ENCODE measurements at places on chromosomes 3 and 15. TPM values are rescaled to one million over a fixed set of nuclear protein-coding genes. Genes with fewer than 3 reads are reported as not detected.

DNA sequence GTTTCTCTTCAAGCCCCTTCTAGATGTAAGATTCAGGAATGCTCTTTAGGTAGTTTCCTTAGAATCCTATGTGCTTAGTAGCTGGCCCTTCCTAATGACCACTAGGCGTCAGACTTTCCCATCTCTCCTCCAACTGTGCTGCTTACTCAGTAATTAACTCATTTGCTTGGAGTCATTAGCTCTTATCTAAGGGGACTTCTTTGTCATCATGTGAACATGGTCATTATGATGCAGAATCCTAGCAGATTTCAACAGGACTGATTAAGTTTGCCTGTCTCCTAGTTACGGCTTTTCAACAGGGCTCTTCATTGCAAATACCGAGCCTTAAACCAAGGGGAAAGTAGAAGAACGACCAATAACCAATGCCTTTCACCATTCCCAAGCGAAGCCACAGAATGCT, 46.4 kb downstream of the GJD2 start:
- no peaks in the 10 kb centered on the region for H3K27me3 ChIP-seq
- no peak for DNase-seq
- H3K4me3 ChIP-seq, result no peak overlapping the region
- no peaks in the 10 kb centered on the region for H3K4me1 ChIP-seq
- H3K36me3 ChIP-seq, result no peaks in the 10 kb centered on the region

DNA sequence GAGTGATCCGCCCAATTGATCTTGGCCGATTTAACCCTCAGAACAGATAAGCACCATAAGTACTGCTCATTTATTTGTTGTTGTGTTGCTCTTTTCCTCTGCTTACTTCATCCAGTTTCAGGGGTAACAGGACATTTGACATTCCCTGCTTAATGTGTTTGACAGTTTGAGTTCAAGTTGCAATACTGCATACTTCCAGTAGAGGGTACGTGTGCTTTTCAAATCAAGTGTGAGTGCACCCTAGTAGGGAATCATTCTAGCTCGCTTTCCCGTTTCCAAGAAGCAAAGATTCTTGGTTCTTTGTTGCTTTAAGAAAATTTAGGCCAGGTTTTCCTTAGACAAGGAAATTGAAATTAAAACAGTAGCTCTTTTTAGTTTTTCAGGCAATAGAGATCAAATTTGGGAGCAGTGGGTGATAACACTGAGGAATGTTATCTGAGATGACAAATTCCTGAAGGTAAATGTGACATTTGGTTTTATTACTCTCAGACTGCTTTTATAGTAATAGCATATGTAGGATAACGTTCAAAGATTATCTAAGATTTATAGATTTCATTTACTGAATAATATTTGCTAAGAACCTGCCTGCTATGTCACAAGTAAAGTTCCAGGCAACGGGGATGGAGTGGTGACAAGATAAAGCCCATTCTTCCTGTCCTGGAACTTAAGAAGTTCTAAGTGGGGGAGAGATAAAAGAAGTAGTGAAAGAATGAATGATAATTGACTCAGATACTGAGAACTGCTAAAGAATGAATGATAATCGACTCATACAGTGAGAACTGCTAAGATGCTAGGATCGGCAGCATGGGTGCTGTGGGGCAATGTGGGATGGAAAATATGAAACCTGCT, 73.3 kb downstream of the SYNPR start:
- H3K36me3 ChIP-seq, result no peaks in the 10 kb centered on the region
- no peaks in the 10 kb centered on the region for H3K4me1 ChIP-seq
- no peak for DNase-seq
- no peaks in the 10 kb centered on the region for H3K27me3 ChIP-seq
- H3K4me3 ChIP-seq, result no peak overlapping the region

The EPHB3 gene
- total RNA-seq, result 5.0 TPM

The RAB11A gene
- 111 TPM for total RNA-seq

GRCh38 chr15:91461377-91461776, 361.3 kb downstream of the SV2B start:
- H3K27ac ChIP-seq, result no peak overlapping the region
- no peak for DNase-seq
- H3K4me3 ChIP-seq, result no peak overlapping the region
- H3K4me1 ChIP-seq, result no peaks in the 10 kb centered on the region
- H3K36me3 ChIP-seq, result no peaks in the 10 kb centered on the region

GRCh38 chr15:66065325-66065724, 188.2 kb downstream of the MEGF11 start:
- no peaks in the 10 kb centered on the region for H3K36me3 ChIP-seq
- H3K4me1 ChIP-seq, result no peaks in the 10 kb centered on the region
- no peak for DNase-seq
- no peak overlapping the region for H3K27ac ChIP-seq

The CADPS gene
- total RNA-seq, result 7.2 TPM

The MYO5C gene
- 3.0 TPM for total RNA-seq
